SK-N-MC (cell line): ENCODE measurements at places on chromosomes 5 and 9.

GRCh38 chr5:127582773-127583370 lies 65.4 kb downstream of the PRRC1 start:
- no peak for DNase-seq

DNA sequence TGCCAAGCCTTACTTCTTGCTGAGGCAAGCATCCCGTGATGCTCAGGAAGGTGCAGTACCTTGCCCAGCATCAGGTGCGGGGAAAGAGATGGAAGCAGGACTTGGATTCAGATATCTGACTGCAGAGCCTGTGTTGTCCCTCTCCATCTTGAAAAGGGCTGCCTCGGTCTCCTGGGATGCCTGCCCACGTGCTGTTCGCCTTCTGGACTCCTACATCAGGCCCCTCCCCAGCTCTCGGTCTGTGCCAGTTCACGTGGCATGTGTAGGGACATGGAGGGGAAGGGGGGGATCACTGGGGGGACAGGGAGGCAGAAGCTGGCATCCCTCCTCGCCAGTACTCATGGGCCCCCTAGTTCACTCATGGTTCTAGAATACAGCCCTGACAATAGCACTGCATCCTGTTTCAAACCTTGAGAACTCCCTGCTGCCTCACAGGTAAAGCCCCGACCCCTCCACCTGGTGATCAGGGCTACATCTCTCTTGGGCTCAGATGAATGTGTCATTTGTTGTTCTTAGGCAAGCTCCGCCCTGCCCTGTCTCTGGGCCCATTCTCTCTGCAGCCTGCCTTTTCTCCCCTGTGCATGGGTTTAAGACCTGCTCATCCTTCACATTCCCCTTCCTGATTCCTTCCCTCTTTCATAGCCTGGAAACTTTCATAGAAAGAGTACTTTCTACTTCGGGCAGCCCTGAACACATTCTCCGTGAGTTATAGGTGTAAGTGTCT lies 38.9 kb upstream of the SLC25A51 start:
- DNase-seq = no peak

- DNase-seq = no peak
Measured at GRCh38 chr5:144812763-144813162, 642.1 kb downstream of the KCTD16 start.

DNA sequence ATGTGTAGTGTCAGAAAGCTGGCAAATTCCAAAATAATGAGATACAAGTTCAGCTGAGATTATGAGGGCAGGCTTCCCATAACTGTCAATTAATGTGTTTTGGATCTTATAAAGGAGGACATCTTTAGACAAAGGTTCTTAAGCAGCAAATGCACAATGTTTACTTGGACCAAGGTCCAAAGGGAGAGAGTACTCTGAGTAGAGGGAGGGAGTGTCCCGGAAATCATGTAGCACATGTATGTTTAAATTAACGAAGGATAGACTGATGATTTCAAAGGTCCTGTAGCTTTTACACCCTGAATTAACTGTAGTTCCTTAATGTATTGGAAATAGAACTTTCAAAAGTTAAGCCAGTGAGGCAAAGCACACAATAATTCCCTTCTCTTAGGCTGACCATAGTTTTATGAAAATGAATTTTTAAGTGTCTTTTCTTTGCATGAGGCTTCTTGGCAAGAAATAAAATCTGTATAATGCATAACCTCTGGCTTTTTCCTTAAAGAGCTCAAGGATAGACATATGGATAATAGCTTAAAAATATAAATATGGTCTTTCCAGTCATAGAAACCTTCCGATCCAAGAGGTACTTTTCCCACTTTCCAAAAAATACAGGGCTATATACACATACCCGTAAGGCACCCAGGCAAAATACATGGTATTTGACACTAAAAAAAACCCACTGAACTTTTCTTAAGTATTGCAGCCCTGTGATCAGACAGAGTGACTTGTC lies 93.0 kb downstream of the PCSK5 start:
- no peak for DNase-seq

DNA sequence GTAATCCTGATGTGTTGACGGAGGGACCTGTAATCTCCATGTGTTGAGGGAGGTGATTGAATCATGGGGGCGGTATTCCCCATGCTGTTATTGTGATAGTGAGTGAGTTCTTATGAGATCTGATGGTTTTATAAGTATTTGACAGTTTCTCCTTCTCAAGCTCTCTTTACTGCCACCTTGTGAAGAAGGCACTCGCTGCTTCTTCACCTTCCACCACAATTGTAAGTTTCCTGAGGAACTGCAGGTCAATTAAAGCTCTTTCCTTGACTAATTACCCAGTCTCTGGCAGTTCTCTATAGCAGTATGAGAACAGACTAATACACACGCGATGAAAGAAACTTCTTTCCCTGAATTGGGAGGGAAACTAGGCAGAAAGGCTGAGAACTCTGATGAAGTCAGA lies 141.1 kb upstream of the RAD23B start:
- no peak for DNase-seq

DNA sequence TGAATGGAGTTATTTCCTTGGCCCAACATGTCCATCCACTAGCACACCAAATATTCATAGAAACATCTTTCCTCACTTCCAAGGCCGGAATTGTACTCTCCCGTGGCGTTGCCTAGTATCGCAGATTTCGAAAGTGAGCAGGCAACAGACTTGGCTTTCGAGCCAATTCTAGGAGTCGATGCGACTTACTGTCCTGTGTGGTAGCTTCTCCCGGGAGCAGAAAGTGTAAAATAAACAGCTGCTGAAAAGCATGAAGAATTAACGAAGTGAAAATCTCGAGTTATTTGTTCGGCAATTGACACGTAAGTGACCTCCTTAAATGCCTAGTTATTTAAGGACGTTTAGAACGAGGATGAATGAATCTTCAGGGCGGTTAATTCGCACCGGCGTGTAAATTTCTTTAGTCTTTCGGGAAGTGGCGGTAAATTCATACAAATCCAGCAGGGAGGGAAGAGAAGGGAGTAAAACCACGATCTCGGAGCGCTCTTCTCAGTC lies 449 bp upstream of the PCSK5 start:
- peak; percentile 10 for DNase-seq

DNA sequence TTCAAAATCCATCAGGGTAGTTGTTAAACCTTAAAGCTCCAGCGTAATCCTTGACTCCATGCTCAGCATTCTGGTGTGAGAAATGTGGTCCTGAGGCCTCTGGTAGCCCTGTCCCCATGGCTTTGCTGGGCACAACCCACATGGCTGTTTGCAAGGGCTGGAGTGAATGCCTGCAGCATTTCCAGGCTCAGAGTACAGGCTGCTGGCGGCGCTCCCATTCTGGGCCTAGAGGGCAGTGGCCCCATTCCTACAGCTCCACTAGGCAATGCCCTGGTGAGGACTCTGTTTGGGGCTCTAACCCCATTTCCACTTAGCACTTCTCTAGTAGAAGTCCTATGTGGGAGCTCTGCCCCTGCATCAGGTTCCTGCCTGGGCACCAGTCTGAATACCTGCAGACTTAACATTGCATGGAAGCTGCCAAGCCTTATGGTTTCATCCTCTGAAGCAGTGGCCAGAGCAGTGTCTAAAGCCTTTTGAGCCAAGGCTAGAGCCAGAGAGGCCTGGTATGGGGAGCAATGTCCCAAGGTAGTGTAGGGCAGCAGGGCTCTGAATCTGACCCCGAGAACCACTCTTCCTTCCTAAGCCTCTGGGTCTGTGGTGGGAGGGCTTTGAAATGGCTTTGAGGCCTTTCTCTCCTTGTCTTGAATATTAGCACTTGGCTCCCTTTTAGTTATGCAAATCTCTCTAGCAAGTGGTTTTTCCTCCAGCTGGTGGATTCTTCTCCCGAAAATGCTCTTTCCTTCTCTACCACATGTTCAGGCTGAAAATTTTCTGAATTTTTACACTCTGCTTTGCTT lies 5.8 kb upstream of the ALDH1A1 start:
- DNase-seq = no peak

DNA sequence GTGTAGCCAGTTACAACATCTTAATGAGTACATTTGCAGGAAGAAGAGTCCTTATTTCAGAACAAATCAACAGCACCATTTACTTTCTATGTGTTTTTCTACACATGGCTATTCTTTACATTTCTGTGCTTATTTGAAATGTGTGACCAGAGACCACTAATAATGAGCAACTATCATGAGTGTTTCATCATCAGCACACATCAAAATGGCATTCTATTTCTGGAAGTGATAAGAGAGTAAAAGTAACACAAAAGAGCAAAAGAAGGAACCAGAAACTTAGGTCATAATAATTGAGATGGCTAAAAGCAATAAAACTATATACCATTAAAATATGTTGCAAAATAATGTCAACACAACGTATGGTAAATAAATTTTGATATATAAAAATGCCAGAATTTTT lies 159.7 kb downstream of the PBX3 start:
- no peak for DNase-seq

- no peak for DNase-seq
Measured at GRCh38 chr5:95986001-95986400, 24.4 kb upstream of the ELL2 start.

DNA sequence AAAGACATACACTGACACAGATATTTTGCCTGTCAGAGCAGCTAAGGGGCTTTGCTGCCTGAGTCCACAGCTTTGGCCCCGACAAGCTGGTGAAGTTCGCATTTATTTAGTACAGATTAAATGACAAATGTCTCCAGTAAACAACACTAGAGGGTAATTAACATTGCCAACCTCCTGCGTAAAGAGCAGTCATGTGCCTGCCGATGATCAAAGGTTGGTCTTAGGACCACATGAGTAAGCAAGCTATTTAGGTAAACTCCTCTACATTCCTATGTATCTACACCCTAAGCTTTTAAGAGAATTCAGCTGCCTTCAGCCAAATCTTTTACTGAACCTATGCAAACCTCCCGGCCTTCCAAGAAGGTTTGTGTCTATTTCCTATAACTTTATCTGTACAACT lies 73.0 kb upstream of the PJA2 start:
- no peak for DNase-seq

GRCh38 chr9:77435688-77436087 lies 212.4 kb downstream of the GNA14 start:
- DNase-seq = no peak

DNA sequence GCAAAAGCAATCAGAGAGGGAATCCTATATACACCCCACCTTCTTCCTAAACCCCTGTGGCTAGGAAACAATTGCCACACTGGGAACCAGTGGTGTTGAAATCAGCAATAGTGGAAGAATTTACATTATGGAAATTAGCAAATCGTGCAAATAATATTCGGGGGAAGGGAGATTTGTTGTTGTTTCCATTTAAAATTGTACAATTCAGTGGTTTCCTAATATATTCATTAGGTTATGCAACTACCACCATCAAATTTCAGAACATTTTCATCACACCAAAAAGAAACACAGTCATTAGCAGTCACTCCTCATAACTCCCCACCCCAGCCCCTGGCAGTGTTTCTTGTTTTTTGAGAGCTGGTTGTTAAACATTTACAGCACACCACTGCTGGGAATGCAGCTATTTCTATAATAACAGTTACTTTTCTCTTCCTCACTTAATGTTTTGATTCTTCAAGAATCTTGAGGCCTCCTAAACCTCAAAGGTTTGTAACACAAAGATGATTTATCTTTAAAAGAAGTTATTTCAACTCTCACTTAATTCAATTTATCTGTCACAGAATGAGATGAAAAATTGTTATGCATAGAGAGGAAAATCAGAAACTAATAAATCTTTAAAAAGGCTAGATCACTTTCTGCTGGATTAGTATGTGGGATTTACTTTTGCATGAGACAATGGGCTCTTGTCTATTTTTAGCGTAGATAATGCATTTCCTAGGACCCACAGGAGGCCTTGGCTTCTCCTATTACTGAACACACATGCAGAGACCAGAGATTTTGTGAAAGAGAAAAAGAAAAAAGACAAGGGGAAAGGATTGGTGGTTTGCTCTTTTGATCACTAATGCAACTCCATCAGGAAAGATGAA lies 91.8 kb upstream of the DAPK1 start:
- DNase-seq = peak; percentile 95

GRCh38 chr9:114155995-114156656 lies 789 bp downstream of the COL27A1 start:
- no peak for DNase-seq

- DNase-seq = no peak
Measured at GRCh38 chr5:59094864-59095263, 512.0 kb downstream of the RAB3C start.

DNA sequence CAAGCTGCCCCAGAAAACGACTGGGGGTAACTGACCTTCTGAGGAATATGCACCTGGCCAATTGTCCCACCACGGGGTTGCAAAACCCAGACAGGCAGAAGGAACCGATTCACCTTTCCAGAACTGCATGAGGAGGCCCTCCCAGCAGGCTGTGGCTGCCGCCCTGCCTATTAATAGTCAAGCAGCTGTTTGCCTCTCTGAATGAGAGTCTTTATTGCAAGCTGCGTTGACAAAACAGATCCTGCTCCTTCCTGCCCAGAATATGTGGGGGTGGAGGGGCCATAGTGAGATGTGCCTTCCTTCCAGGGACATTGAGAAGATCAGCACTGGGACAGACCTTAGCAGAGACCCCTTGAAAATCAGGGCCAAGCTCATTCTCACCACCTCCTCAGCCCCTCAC lies 18.3 kb upstream of the TCOF1 start:
- DNase-seq = no peak

DNA sequence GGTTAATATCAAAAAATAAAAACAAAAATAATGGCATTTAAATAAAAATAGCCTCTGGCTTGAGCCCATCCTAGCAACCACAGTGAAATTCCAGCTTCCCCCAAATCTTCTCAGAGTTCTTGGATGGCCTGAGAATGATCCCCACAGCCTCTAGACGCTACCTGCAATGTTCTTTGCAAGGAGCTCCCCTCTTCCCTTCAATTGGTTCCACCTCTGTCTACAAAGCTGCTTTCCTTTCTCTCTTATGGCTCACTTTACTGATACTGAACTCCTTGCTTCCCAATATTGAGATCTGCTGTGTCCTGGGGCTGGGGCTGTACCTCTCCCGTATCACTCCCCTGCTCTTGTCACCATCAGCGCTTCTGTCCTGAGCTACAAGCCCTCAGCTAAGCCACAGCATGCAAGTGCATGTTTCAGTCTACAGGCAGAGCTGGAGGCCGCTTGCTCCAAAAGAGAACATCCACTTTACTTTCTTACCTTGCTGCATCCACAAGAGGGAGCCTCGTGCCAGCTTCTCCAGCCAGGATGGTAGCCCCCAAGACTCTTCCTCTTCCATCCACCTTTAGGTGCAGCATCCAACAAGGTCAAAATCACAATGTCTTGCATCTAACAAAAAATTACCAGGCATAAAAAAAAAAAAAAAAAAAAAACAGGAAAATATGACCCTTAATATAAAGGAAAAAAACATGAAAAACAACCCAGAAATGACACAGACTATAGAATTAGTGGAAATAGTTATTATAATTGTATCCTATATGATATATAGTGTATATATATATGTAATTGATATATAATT lies 57.4 kb upstream of the PRSS3 start:
- no peak for DNase-seq

- no peak for DNase-seq
Measured at GRCh38 chr5:27038476-27038875, at the start of gene CDH9. Gene CDH9 (minus strand): TSS chr5:27038586. CDS start chr5:26988333, 50,253 bp downstream.

GRCh38 chr5:157130925-157131324 lies 11.7 kb downstream of the MED7 start:
- DNase-seq = no peak
